ENCODE measurements at places on chromosomes 1 and 21.

DNA sequence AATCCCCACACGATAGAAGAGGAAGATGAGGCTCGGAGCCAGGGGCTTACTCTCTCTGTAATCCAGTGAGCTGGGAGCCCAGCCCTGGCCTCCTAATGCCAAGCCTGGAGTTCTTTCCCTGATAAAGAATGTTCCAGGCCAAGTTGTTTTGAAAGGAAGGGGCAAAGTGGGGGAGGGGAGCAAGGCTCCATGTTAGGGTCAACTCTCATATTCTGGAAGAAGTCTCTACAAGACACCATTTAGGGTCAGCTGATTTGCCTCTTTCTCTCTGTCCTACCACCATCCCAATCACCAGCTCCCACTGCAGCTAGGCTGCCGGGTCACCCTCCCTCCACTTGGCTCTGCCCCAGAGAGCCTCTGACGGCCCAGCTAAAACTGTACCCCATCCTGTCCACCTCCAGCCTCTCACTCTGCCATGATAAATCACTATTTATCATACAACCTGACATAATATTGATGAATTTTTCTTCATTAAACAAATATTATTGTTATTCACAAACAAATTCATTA lies 95.0 kb downstream of the GLIS1 start:
- DNase-seq, result no peak

DNA sequence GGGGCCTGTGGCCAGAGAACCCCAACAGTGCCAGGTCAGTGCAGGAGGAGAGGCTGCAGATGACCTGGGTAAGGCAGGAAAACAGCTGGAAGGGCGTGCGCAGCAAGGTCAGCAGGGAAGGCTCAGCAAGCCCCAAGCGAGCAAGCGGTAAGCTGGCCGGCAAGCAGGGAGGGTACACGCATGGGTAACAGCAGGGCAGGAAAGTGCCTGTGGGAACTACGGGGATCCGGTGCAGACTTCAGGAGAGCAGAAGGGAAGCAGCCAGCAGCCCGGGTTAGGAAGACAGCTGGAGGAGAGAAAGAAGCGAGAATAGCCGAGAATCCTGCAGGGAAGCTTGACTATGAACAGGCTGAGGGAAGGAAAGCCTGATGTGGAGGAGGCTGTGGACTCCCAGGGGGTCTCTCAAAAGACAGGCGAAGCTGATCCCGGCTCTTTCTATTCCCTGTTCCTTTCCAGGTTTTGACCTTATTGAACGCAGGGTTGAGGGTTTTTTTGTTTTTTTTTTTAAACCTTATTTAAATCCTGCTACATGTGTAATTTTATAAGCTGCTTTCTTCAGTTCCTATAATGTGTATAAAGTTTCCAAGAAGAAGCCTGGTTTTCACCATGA lies 20.9 kb downstream of the UMODL1 start:
- no peak for DNase-seq

- no peak for DNase-seq
These were observed 78.0 kb downstream of the PDE9A start for GRCh38 chr21:42731264-42732032.

- no peak for DNase-seq
These were observed 35.3 kb upstream of the NFIA start for GRCh38 chr1:61047061-61047460.

GRCh38 chr21:46052703-46053651 lies 44.9 kb upstream of the COL6A2 start:
- DNase-seq, result no peak

DNA sequence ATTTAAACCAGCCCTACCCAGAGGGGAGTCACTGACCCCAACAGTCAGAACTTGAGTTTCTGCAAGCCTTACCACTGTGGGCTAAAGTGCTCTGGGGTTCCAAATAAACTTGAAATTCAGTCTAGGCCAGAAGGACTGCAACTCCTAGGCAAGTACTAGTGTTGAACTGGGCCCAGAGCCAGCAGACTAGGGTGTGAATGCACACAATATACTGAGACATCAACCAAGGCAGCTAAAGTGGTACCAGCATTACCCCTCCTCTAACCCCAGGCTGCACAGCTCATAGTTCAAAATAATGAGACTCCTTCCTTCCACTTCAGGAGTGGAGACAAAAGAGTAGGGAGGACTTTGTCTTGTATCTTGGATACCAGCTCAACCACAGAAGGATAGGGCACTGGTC lies 18.9 kb upstream of the IL20 start:
- DNase-seq, result no peak

GRCh38 chr1:17155257-17155920 lies 36.1 kb upstream of the PADI2 start:
- no peak for DNase-seq

DNA sequence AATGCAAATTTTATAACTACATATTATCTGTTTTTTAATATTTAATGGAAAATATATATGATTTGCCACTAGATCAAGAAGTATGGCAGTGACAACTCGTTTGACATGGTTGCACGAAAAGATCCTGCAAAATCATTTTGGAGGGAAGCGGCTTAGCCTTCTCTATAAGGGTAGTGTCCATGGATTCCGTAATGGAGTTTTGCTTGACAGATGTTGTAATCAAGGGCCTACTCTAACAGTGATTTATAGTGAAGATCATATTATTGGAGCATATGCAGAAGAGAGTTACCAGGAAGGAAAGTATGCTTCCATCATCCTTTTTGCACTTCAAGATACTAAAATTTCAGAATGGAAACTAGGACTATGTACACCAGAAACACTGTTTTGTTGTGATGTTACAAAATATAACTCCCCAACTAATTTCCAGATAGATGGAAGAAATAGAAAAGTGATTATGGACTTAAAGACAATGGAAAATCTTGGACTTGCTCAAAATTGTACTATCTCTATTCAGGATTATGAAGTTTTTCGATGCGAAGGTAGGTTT lies 556 bp downstream of the IFI44 start:
- DNase-seq, result no peak

DNA sequence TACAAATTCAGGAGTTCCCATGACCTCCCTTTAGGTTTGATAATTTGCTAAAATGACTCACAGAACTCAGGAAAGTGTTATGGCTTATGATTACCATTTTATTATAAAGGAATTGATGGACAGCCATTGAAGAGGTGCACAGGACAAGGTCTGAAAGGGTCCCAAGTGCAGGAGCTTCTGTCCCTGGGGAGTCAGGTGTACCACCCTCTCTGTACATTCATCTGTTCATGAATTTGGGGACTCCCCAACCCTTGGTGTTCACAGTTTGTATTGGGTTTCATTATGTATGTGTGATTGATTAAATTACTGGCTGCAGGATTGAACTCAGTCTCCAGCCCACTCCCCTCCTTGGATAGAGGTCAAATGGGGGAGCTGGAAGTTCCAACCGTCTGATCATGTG lies 10.8 kb upstream of the IL10RB start:
- peak; percentile 1 for DNase-seq

DNA sequence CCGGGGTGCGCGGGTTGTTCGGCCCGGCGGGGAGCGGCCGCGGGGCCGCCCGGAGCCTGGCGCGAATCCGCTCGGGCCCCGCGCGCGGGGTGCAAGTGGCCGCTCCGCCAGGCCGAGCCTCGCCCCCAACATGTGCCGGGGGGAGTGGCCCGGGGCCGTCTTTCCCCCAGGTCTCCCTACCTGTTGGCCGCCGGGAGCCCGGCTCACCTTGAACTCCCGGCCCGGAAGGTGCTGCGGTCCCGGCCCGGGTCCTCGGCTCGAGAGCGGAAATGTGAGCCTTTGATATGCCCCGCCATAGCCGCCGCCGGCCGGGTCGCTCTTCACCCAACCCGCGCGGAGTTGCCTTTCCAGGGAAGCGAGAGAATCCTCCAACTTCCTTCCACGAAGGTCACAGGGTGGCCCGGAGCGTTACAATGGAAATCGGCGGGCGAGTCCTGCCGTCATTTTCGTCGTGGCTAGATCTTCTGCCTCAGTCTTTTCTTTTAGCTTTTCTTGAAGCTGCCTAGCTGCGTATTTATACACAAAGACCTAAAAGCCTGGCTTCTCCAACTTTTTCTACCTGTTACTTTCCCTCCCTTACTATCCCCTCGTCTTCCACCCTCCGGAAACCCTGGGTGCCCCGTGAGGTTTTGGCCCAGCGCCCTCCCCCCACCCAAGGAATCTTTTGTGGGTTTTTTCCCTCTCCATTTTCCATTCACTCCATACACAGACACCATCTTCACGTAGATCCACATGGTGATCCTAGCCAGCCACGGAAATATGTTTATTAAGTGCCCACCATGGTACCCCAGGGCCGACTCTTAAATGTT lies 867 bp downstream of the PTGFRN start:
- DNase-seq, result no peak

DNA sequence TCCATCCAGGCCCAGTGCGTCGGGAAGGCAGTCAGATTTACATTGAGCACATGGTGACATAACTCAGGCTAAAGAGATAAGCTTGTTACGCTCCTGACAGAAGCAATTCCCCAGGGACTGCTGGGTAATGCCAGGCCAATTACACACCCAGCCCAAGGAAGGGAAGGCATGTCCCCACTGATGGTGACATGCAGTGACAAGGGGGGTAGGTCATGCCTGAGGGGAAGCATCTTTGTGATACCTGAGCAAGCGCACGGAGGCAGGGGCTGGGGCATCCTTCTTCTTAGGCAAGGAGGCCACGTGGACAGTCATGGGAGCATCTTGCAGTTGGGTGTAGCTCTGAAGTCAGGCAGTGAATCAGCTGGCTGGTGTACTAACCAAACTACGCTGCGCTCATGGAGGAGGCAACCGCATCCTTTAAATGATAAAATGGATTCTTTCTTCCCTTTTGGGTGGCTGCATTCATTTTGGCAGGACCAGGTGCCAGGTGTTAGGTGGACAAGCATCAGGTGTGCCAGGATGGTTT lies 39.6 kb upstream of the GRIK3 start:
- DNase-seq, result no peak

DNA sequence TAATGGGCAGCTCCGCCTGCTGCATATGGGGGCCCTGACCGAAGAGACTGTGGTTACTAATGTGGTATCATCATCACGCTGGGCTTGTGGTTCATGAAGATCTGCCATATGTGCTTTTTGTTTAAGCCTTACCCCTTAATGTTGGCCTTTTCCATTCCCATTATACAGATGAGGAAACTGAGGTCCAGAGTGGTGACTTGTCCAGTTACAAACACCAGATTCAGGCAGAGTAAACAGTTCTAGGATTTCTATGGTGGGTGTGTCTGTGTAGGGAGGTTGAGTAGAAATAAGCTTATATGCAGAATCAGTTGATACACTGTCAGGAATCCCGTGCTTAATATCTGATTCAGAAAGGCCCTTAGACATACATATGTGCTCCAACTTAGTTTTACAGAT lies 691 bp downstream of the UTP11 start:
- DNase-seq, result no peak

DNA sequence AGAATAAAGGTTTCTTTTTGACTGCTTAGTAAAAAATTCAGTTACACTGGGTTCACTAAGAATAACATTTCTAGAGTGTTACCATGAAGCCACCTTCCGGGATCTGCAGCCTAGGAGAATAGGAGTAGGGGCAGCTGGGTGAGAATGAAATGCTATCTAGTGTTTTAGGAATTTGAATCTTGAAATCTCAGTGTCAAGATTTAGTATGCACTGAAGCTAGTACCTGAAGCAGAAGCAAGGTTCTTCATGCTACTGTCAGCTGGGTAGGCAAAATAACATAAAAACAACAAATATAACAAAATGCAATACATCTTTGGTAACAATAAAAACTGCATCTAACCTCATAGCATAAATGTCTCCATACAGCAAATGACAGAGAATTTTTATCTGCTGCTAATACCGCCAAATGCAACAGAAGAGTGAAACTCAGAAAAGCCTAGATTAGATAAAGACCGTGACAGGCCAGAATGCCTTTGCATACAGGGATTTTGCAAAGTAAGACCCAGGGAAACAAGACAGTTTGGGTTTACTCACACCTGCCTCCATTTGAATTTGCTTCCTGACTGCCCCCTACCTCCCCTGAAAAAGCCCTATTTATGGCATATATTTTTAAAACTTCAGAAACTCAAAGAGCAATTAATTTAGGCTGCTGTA lies 58.2 kb downstream of the GADD45A start:
- peak; percentile 33 for DNase-seq

DNA sequence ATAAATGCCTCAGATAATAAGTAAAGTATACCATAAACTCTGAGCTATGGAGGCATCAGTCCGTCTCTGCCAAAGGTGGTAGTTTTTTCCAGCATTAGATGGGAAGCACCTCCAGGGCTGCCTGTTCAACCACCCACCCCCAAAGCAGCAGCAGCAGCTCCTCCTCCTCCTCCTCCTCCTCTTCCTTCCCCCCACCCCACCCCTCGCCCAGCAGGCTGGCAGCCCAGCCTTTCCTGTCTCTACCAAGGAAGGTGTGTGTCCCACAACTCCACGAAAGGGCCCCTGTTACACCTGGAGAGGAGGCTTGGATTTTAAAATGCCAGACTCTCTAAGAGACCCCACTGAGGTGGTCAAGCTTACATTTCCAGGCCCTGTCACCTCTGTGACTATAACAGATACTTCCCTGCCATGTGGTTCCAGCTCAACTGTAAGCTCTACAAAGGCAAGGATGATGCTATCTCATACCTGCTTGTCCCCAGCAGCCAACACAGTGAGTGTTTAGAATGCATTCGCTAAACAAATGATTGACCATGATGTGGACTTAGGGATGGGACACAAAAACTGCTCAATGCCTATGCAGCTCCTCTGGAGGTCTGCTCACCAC lies 76.7 kb downstream of the GFI1 start:
- no peak for DNase-seq

DNA sequence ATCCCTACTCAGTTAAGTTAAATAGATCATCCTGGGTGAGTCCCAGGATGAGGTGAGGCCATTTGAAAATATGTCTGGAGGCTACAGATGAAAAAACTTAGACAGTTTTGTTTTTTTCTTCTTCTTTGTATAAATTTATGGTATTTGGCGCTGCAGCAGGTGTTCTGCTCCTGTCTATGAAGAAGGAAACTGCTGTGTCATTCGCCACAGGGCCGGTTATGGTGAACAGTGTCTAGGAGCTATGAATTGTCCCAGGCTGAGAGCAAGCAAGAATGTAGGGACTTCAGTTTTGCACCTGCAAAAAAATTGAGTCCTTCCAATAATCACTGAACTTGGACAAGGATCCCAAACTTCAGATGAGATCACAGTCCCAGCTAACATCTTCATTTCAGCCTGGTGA lies 674.3 kb upstream of the RGS18 start:
- DNase-seq, result no peak

GRCh38 chr1:58432851-58433668 lies 113.5 kb downstream of the OMA1 start:
- DNase-seq, result no peak

- no peak for DNase-seq
These were observed 158.8 kb downstream of the KAZN start for GRCh38 chr1:14757286-14757625.

GRCh38 chr1:211574705-211575104 lies 4.3 kb downstream of the SLC30A1 start:
- DNase-seq, result no peak

GRCh38 chr1:58596631-58597052 lies 19.6 kb upstream of the TACSTD2 start:
- DNase-seq, result no peak

DNA sequence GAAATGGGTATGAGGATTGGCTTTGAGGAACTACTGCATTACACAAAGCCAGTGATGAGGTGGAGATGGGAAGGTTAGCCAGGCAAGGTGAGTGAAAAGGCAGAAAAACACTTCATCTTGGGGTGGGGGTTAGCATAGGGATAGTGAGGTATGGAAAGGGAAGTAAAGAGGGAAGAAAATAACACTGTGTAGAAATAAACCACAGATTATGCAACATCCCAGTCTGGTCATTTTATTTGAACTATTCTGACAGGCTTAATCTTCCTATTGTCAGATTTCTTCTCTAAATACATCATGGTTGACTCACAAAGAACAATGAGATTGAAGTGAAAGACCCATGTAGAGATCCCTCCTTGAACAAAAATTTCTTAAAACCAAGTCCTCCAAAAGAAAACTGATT lies 640.2 kb downstream of the PTPRC start:
- DNase-seq, result no peak

Measured in MM.1S (cell line).